Glomerular endothelial cell (primary cell): ENCODE measurements at places on chromosomes 16 and 17. TPM values are rescaled to one million over a fixed set of nuclear protein-coding genes. Genes with fewer than 3 reads are reported as not detected.

KRTAP17-1 gene
- total RNA-seq: not detected in 2 replicates

ARL6IP1 gene
- total RNA-seq: 158 and 160 TPM in 2 replicates

MGRN1 gene
- 80.6 and 87.1 TPM in 2 replicates for total RNA-seq

RAI1 gene
- total RNA-seq: 38.1 and 64.9 TPM in 2 replicates

DUS2 gene
- total RNA-seq: 10.9 and 12.4 TPM in 2 replicates

PIK3R6 gene
- 0.10 and 1.2 TPM in 2 replicates for total RNA-seq

CAPNS2 gene
- total RNA-seq: 0.82 TPM in 1 of 2 replicates, not detected in the other

COX4I1 gene
- total RNA-seq: 548 and 742 TPM in 2 replicates

MEOX1 gene
- total RNA-seq: 1.9 TPM in 1 of 2 replicates, not detected in the other

KCNH6 gene
- total RNA-seq: not detected in 2 replicates

KCNH4 gene
- total RNA-seq: 0.05 and 0.70 TPM in 2 replicates

TAC4 gene
- not detected in 2 replicates for total RNA-seq

NIP7 gene
- total RNA-seq: 22.6 and 25.8 TPM in 2 replicates

MARVELD3 gene
- total RNA-seq: 0.12 TPM in 1 of 2 replicates, not detected in the other
